ENCODE measurements at places on chromosomes 7 and 10. TPM values are rescaled to one million over a fixed set of nuclear protein-coding genes. Genes with fewer than 3 reads are reported as not detected.

GRCh38 chr10:112361951-112362751 lies 11.8 kb upstream of the ACSL5 start:
- peak; percentile 80 for DNase-seq

DNA sequence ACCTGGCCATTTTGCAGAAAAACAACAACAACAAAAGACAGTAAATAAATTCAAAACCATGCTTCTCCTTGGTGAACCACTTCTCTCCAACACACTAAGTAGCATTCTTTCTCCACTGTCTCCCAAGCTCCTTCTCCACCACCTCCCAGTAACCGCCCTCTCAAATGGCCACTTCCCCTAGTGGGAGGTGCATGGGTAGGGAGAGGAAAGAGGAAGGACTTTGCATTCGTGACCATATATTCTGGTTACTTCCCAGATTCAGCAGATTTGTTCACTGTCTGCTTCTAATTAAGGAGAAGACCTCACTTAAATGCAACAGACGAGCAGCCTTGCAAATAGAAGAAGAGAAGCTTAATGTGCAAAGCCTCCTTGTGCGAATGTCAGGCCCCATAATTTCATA lies 166.8 kb downstream of the SORCS1 start:
- DNase-seq = no peak

- DNase-seq = no peak
These were observed 137.7 kb downstream of the FAM204A start for GRCh38 chr10:118204292-118204943.

- DNase-seq = peak; percentile 69
These were observed 844 bp downstream of the NRF1 start for GRCh38 chr7:129612112-129613015.

DNA sequence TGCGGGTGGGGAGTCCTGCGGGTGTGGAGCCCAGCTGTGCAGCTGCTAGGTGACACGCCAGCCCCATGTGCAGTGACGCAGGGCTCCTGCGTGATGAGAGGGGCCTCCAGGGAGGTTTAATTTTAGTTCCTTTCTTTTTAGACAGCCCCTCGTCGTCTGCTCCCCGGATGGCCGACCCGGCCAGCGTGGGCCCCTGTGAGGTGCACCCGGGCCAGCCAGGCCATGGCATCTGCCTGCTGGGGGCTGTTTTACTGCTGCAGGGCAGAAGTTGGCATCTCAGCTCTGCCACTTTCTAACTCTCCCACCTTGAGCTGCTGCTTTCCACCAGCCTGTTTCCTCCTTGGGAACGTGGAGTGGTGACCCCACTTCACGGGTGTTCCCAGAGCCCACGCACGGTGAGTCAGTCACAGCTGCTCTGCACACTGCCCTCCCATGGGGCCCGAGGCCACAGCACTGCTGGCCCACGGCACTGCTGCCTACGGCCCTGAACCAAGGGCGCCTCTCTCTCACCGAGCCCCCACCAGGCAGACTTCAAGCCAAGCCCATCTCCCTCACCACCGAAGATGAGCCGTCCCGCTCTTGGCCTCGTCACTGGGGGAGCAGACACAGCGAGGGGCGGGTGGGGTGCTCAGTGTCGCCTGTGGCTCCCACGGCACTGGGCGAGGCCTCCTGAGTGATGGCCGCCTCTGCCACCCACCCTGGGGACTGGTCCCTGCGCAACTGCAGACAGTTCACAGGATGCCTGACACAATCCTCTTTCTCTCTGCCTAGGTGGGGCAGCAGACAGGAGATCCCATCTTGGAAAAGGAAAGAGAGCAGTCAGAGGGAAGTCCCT lies 21.3 kb downstream of the CYP2W1 start:
- no peak for DNase-seq

GRCh38 chr10:68560186-68560942 lies at the start of gene TET1:
TSS of gene TET1 (plus strand) at chr10:68560337. CDS start at chr10:68572339, 12,002 bp downstream.
- DNase-seq = peak; percentile 57

DNA sequence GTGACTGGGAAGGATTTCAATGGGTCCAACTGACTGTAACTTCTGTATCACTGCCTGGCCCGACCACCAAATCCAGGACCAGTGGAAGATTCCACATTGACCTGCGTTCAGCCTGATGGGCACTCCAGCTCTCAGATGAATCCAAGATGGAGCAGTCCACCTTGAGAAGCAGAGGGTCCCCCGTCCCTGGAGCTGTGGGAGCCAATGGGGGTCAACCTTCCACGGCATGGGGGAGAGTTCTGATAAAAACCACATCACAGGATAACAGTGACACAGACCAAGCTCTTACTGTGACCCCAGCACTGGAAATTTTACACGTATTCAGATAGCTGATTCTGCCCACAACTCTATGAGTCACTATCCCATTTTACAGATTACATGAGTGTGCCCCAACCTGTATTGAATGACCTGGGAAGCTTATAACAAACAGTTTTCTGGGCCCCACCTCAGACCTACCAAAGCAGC lies 11.2 kb downstream of the ZCCHC24 start:
- DNase-seq = peak; percentile 68

DNA sequence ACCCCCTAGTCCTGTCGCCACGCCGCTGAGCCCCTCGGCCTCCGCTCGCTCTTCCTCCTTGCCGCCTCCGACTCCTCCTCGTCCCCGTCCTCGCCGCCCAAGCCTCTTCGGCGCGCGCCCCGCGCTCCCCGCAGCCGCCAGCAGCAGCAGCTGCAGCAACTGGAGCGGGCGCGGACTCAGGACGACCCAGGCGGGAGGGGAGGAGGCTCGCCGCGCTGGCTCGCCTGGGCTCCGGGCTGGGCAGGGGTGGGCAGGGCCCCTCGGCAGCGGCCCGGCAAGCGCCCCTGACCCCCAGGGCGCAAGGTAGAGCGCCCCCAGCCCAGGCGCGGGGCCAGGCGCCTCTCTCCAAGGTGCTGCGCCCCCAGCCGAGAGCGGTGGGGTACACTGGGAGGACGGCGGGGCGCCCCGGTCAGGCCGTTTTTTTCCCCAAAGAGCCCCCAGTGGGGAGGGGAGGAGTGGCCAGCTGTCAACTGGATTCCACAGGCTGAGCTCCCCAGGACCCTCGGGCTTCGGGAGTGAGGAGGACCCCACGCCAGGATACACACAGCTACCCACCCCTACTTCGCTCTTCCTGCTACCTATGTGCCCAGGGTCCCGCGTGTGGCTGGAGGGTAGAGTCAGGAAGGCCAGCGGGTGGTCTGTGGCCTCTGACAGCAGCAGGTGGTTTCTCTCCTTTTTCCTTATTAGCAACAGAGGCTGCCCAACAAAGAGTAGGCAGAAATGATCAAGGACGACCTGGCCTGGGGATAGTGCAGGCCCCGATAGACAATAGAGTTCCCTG lies 903 bp upstream of the KCNMA1 start:
- peak; percentile 78 for DNase-seq

- no peak for DNase-seq
These were observed 16.6 kb downstream of the RTKN2 start for GRCh38 chr10:62252051-62252450.

DNA sequence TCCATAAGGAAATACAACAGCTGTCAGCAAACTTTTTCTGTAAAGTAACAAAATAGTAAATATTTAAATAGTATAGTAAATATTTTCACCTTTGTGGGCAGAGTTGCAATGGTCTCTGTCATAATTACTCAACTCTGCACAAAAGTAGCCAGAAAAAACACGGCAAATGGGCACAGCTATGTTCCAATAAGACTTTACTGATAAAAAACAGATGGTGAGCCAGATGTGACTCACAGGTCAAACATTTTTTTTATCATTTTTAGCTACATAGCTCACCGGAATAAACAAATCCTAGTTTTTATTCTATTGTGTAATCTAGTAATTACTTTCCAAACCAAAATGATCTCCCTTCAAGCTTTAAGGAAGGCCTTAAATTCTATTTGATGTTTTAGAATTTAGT lies 55.3 kb downstream of the NCAPG2 start:
- peak; percentile 95 for DNase-seq

GRCh38 chr7:116232920-116233319 lies 22.6 kb downstream of the TES start:
- DNase-seq = peak; percentile 24

- no peak for DNase-seq
These were observed 350.5 kb upstream of the CHRM2 start for GRCh38 chr7:136517971-136518370.

DNA sequence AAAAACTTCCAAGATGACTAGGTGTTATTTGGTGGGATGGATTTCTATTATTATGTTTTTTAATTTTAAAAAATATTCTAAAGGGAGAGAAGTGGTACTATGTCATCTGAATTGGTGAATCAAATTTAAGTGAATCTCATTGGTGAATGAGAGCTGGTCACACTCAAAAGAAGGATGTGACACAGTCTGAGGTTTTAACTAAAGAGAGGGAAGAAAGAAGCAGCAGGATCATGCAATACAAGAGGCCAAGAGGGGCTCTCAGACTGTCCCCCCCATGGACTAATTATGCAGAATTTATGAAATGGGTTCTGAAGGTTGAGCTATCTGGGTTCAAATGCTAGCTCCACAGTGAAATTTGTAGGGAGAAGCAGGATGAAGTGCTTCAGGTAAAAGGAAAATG lies 16.2 kb downstream of the MACC1 start:
- DNase-seq = no peak

The LLCFC1 gene
- polyA plus RNA-seq = not detected

- DNase-seq = no peak
These were observed 127.2 kb downstream of the SRI start for GRCh38 chr7:88092676-88092999.

- DNase-seq = no peak
These were observed 176.8 kb downstream of the COBL start for GRCh38 chr7:51139796-51140195.

Data from GM23248 (cell line).